Tracheal epithelial cell (primary cell): ENCODE measurements at places on chromosomes 2 and 18. TPM values are rescaled to one million over a fixed set of nuclear protein-coding genes. Genes with fewer than 3 reads are reported as not detected.

The LBX2 gene
- total RNA-seq, result 1.2 and 3.2 TPM in 2 replicates

The CAPN13 gene
- total RNA-seq, result 0.24 TPM in 1 of 2 replicates, not detected in the other

The RAB11FIP5 gene
- 35.8 and 45.3 TPM in 2 replicates for total RNA-seq

The KLHL41 gene
- total RNA-seq, result 0.24 TPM in 1 of 2 replicates, not detected in the other

The SERPINB2 gene
- total RNA-seq, result 23.9 and 219 TPM in 2 replicates

The SERPINB7 gene
- 35.4 and 53.0 TPM in 2 replicates for total RNA-seq

The TUBA3E gene
- total RNA-seq, result not detected in 2 replicates

The NEB gene
- total RNA-seq, result 0.21 and 0.48 TPM in 2 replicates

The IL1RL1 gene
- total RNA-seq, result 7.5 and 11.6 TPM in 2 replicates

The POTEC gene
- not detected in 2 replicates for total RNA-seq
